ENCODE measurements at places on chromosomes 4 and X.

DNA sequence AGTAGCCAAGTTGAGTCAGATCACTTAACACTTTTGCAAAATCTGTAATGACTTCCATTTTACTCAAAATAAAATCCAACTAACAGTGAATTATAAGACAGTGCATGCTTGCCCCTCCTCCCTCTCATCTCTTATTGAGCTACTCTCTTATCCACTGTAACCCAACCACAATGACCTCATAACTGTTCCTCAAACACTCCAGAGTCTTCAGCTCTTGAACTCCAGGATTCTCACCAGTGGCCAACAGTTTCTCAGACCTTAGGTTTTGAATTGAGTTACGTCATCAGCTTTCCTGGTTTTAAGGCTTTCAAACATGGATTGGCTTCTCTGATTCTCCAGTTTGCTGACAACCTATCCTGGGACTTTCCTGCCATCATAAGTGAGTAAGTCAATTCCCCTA is 938.3 kb downstream of the RAB28 start:
- no peak for DNase-seq

- DNase-seq = no peak
Observed at GRCh38 chr4:6878451-6879059, 31.1 kb upstream of the TBC1D14 start.

GRCh38 chr4:110124711-110125110 is 73.7 kb downstream of the ELOVL6 start:
- no peak for DNase-seq

GRCh38 chrX:21711129-21711847 is 46.6 kb downstream of the SMPX start:
- no peak for DNase-seq

GRCh38 chr4:108483079-108483478 is 137.3 kb upstream of the RPL34 start:
- peak; percentile 51 for DNase-seq

- no peak for DNase-seq
Observed at GRCh38 chr4:47801481-47802002, 36.3 kb downstream of the CORIN start.

Measured in stimulated activated CD4-positive, alpha-beta T cell treated with anti-CD3 and anti-CD28 coated beads, Interleukin-15, amount 100 ng/mL, for 24 hours (primary cell).